ENCODE measurements at places on chromosomes 7 and 10.

DNA sequence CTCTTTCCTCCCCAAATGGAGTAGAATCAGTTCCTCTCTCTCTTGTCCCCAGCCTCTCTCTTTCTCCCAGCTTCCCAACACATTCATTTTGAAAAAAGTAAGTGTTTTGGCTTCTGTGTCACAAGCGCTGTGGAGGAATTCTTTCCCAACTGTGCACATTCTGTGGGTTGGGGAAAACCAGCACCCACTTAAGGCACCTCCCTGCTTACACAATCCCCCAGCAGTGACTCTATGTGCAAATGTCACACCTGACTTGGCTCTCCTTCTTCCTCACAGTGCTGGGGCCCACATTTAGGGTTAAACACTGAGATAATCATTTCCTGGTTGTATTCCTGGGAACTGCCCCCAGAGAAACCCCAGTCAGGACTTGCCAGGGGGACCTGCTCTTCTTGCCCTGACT is 358.1 kb upstream of the ZNF32 start:
- DNase-seq = no peak

GRCh38 chr7:35784332-35784731 is 16.5 kb upstream of the SEPTIN7 start:
- DNase-seq = no peak

DNA sequence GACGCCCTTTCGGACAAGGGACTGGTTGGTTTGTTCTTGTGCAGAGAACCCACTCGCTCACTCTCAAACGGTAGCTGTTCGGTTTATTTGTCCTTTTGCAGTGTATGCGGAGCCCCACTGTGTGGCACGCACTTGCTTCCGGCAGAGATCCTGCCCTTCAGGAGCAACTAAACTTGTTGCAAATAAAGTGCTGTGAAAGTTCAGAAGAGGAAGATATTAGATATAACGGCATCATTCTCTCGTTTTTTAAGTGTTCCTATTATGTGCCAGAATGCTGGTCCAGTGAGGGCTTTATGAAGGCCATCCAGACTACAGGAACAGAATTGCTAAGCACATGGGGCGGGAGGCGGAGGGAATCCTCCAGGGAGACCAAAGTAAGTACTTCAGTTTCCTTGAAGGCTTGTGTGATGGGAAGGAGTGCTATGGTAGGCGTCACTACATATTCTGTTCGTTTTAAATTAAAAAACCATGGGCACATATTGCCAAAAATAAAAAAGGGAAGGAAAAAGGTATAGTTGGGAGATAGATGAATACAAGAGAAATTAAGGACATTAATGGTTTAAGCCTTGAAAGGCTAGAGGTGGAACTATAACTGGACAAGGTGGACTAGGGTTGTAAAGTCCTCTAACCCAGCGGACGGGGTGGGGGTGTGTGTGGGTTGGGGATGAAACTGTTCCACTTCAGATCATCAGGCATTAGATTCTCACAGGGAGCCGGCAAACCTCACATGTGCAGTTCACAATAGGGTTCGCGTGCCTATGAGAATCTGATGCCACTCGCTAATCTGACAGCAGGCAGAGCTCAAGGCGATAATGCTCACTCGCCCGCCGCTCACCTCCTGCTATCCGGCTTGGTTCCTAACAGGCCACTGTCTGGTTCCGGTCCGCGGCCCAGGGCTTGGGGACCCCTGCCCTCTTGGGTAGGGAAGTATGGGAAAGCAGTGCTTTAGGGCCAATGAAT is 704 bp upstream of the ERLIN1 start:
- peak; percentile 37 for DNase-seq

GRCh38 chr10:124477614-124478363 is 16.2 kb downstream of the LHPP start:
- no peak for DNase-seq

All from activated naive CD8-positive, alpha-beta T cell treated with anti-CD3 and anti-CD28 coated beads, Interleukin-2, amount 50 U/mL, for 24 hours (primary cell).